CD8-positive, alpha-beta memory T cell (primary cell): ENCODE measurements at places on chromosomes 13 and 19.

- H3K36me3 ChIP-seq = no peaks in the 10 kb centered on the region
- no peaks in the 10 kb centered on the region for H3K27me3 ChIP-seq
- no peak overlapping the region for H3K27ac ChIP-seq
- DNase-seq = no peak
- H3K4me1 ChIP-seq = no peaks in the 10 kb centered on the region
These were observed 558.2 kb downstream of the SLITRK6 start for GRCh38 chr13:85241060-85241459.

- H3K36me3 ChIP-seq = no peaks in the 10 kb centered on the region
- H3K27ac ChIP-seq = no peak overlapping the region
- no peak for DNase-seq
- no peak overlapping the region for H3K4me3 ChIP-seq
These were observed 172.3 kb upstream of the TSC22D1 start for GRCh38 chr13:44748439-44748838.

- no peak overlapping the region for H3K27ac ChIP-seq
These were observed 307.4 kb downstream of the ATP8A2 start for GRCh38 chr13:25679159-25679558.

GRCh38 chr19:54257116-54257480 is at the start of gene LILRB5:
Gene LILRB5 (minus strand): TSS chr19:54257273. CDS start chr19:54257193, 80 bp downstream.
- no peak within 1 kb of the TSS for H3K4me3 ChIP-seq
- no peaks in the 10 kb centered on the region for H3K27me3 ChIP-seq
- no peak within 1 kb of the TSS for H3K27ac ChIP-seq
- H3K4me1 ChIP-seq = no peaks in the 10 kb centered on the region

GRCh38 chr13:109309625-109310363 is 476.6 kb downstream of the IRS2 start:
- H3K27me3 ChIP-seq = no peaks in the 10 kb centered on the region
- DNase-seq = no peak
- no peaks in the 10 kb centered on the region for H3K4me1 ChIP-seq
- H3K27ac ChIP-seq = no peak overlapping the region

- H3K27ac ChIP-seq = no peak overlapping the region
- DNase-seq = no peak
- no peaks in the 10 kb centered on the region for H3K36me3 ChIP-seq
These were observed 300.5 kb downstream of the NALCN start for GRCh38 chr13:101115762-101116171.

DNA sequence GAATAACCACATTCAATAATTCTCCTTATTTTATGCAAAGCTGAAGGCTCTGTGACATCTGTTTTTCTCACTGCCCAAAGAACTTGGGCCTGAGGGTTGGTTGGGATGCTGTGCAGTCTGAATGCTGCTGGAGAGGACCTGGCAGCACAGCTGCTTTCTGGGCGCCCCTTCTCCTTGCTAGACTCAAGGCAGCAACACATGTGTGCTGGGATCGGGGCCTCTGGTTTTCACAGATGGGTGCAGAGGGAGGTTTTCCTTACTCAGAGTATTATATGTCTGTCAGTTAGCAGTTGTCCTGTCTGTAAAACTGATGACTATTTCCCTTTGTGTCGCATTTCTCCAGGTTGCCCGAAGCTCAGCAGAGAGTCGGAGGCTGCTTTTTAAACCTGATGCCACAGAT is 53.2 kb upstream of the TEX29 start:
- H3K4me3 ChIP-seq = no peak overlapping the region
- peaks cover 10% of the 10 kb centered on the region for H3K36me3 ChIP-seq
- DNase-seq = no peak
- no peaks in the 10 kb centered on the region for H3K27me3 ChIP-seq
- no peaks in the 10 kb centered on the region for H3K4me1 ChIP-seq

DNA sequence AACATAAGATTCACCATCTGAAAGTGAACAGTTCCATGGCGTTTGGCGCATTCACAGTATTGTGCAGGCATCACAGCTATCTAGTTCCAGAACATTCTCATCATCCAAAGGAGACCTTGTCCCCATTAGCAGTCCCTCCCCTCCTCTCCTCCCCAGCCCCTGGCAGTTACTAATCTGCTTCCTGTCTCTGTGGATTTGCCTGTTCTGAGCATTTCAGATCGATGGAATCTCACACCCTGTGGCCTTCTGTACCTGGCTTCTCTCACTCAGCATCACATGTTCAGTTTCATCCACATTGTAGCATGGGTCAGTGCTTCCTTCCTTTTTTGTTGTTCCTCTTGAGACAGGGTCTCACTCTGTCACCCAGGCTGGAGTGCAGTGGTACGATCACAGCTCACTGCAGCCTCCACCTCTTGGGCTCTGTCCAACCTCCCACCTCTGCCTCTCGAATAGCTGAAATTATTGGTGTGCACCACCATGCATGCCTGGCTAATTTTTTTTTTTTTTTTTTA is 34.6 kb downstream of the CRTC1 start:
- H3K36me3 ChIP-seq = no peaks in the 10 kb centered on the region
- no peaks in the 10 kb centered on the region for H3K27me3 ChIP-seq
- no peak overlapping the region for H3K27ac ChIP-seq

DNA sequence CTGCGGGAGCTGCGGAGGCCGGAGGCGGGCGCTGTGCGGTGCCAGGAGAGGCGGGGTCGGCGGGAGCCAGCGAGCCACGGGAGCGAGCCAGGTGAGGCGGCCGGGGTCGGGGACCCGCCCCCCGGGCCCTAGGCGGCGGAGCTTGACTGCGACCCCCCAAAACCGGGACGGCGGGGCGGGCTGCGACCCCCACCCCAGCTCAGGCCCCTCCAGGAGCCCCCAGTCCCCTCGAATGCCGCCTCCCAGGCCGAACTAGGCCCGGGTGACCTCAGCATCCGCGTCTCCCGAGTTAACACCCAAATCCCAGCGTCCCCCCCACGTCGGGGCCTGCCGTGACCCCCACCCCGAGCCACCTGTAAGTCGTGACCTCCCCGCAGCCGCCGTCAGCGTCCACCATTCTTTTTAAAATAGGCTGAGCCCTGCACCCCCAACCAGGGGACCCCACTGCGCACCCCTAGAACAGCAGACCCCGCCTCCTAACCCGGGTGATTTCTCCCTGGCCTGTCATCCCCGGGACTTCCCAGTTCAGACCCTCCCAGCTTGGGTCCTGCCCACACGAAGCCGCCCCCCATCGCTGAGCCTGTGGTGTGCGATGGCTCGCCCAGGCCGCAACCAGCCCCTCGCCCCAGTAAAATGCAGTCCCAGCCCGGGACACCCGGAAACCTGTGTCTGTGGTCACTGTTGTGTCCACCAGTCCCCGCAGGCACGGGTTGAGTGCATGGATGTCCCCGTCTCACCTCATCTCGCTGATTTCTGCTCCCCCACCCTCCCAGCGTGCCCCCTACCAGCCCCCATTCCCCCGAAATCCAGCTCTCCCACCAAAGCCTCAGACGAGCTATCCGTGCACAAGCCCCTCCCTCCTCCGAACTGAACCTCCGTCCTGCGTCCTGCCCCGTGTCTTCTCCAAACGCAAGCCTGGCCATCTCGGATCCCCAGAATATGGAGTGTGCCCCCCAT is 551 bp downstream of the FZR1 start:
- peaks cover 25% of the 10 kb centered on the region for H3K4me1 ChIP-seq
- peak overlapping the region; percentile 63 for H3K4me3 ChIP-seq
- no peaks in the 10 kb centered on the region for H3K27me3 ChIP-seq
- peak overlapping the region; percentile 83 for H3K27ac ChIP-seq
- H3K36me3 ChIP-seq = peaks cover 7% of the 10 kb centered on the region
- DNase-seq = peak; percentile 72

DNA sequence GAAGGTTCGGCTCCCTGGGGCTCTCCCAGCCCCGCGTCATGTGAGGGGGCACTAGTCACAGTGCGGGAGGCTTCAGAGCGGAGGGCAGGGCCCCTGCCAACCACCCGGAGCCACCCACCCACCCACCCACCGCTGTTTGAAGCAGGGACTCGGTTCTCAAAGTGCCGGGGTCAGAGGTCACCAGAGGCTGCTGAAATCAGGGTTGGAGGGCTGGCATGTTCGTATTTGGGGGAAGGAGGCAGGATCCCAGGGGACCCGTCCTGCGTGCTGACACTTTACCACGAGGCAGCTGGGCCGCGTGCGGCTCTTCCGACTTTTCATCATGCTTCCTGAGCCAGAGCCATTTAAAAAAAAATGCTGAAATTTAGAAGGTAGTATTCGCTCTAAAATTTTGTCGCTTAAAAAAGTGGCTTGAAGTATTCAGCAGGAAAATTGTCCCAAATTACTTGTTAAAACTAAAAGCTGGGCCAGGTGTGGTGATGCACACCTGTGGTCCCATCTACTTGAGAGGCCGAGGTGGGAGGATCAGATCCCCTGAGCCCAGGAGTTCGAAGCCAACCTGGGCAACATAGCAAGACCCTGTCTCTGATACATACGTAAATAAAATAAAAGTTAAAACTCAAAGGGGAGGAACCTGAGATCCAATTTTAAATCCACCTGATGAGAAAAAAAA is 21.2 kb downstream of the ATP11A start:
- peak overlapping the region; percentile 16 for H3K27ac ChIP-seq
- H3K36me3 ChIP-seq = no peaks in the 10 kb centered on the region
- H3K4me3 ChIP-seq = no peak overlapping the region
- DNase-seq = no peak
- no peaks in the 10 kb centered on the region for H3K27me3 ChIP-seq
- H3K4me1 ChIP-seq = peaks cover 8% of the 10 kb centered on the region

GRCh38 chr13:90552702-90553101 is 794.8 kb upstream of the MIR17HG start:
- no peak overlapping the region for H3K27ac ChIP-seq
- no peaks in the 10 kb centered on the region for H3K27me3 ChIP-seq
- no peaks in the 10 kb centered on the region for H3K36me3 ChIP-seq
- no peak for DNase-seq

- H3K4me1 ChIP-seq = no peaks in the 10 kb centered on the region
- no peaks in the 10 kb centered on the region for H3K27me3 ChIP-seq
- no peak for DNase-seq
These were observed 94.6 kb downstream of the ING1 start for GRCh38 chr13:110808138-110808537.

DNA sequence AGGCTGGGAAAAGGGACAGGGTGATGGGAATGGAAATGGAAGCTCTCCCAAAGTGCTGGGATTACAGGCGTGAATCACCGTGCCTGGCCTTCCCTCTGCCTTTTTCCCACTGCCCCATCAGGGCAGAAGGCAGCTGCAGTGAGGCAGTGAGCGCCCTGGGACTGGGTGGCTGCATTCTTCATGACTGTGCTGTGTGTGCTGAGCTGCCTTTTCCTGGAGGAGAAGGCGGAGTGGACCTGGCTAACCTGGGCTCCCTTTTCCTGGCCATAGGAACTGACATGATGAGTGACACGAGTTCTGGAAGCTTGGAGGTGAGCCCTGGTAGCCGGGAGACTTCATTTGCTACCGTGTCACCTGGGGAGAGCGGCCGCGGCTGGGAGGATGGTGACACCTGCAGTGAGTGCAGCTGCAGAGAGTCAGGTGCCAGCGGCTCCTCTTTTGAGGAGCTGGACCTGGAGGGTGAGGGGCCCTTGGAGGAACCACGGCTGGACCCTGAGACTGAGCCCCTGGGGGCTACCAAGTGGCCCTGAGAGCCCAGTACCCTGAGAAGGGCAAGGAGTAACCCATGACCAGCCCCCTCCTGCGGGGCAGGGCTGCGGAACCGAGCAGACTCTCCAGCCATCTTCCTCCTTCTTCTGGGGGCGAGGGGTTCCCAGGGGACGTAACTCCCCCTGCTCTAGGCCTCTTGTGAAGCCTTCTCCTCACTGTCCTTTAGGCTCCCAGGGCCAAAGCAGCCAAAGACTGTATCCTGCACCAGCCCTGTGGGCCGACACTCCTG is 26.3 kb upstream of the ZNF492 start:
- no peak overlapping the region for H3K4me3 ChIP-seq
- H3K27ac ChIP-seq = no peak overlapping the region
- no peaks in the 10 kb centered on the region for H3K27me3 ChIP-seq

DNA sequence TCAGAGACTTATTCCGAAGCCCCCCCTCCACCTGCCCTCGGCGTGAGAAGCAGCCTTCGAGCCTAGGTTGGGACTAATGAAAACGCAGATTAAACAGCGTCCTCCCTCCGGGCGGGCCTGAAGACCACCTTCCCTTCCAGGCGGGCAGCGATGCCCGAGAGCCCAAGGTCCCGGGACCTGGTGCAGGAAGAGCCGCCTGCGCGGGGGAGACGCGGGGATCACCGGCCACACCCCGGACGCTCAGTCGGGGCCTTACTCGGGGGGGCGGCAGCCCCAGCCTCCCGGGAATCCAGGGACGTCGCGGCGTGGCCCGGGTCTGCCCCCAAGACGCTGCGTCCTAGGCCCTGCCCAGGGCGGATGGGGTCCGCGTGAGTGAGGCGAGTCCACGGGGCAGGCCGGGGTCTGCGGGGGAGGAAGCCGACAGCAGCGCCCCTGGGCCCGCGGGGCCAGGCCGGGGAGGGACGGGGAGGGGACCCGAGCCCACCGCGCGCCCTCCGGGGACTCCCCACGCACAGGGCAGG is 33.3 kb upstream of the SPACA7 start:
- no peak for DNase-seq
- H3K27me3 ChIP-seq = no peaks in the 10 kb centered on the region
- no peak overlapping the region for H3K4me3 ChIP-seq
- no peak overlapping the region for H3K27ac ChIP-seq

DNA sequence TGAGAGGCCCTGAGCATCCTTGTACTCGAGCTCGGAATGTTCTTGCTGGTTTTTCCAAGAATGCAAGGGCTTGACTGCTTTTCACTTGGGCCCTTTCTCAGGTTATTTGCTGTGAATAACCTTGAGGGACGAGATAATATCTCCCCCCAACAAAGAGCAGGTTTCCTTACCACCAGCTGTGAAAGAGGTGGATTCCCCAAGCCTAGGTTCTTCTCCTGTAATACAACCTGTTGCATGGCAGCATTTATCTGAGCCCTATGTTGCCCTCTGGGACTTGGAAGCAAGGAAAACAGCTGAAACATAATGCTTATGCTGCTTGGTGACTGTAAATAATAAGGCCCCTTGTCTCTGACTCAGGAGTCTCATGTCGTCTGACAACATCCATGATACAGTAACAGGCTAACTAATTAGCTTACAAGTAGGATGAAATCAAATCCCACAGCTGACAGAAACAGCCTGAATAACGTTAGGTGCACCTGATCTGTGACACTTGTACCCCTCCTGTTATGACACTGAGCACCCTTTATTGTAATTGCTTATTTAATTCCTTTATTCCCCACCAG is 43.6 kb upstream of the RCBTB2 start:
- H3K27ac ChIP-seq = no peak overlapping the region
- no peaks in the 10 kb centered on the region for H3K27me3 ChIP-seq
- no peaks in the 10 kb centered on the region for H3K36me3 ChIP-seq
- no peak for DNase-seq
- no peak overlapping the region for H3K4me3 ChIP-seq

GRCh38 chr19:3784607-3785450 is 1.4 kb downstream of the MATK start:
- no peaks in the 10 kb centered on the region for H3K27me3 ChIP-seq
- no peak for DNase-seq
- H3K4me3 ChIP-seq = peak overlapping the region; percentile 58
- H3K27ac ChIP-seq = peak overlapping the region; percentile 59
- H3K4me1 ChIP-seq = peaks cover 15% of the 10 kb centered on the region

- no peak overlapping the region for H3K4me3 ChIP-seq
- no peak for DNase-seq
- H3K27me3 ChIP-seq = no peaks in the 10 kb centered on the region
- no peaks in the 10 kb centered on the region for H3K4me1 ChIP-seq
- H3K27ac ChIP-seq = no peak overlapping the region
- H3K36me3 ChIP-seq = no peaks in the 10 kb centered on the region
These were observed 177.7 kb downstream of the NHLRC3 start for GRCh38 chr13:39215971-39216370.

GRCh38 chr19:1947651-1948209 is 6.8 kb downstream of the CSNK1G2 start:
- peaks cover 20% of the 10 kb centered on the region for H3K4me1 ChIP-seq
- H3K27me3 ChIP-seq = no peaks in the 10 kb centered on the region
- DNase-seq = no peak
- no peak overlapping the region for H3K4me3 ChIP-seq
- no peaks in the 10 kb centered on the region for H3K36me3 ChIP-seq

- no peaks in the 10 kb centered on the region for H3K4me1 ChIP-seq
- H3K36me3 ChIP-seq = no peaks in the 10 kb centered on the region
- H3K27me3 ChIP-seq = no peaks in the 10 kb centered on the region
- no peak for DNase-seq
- no peak overlapping the region for H3K4me3 ChIP-seq
These were observed 439.8 kb downstream of the ITGBL1 start for GRCh38 chr13:101892296-101892695.
